ENCODE measurements at places on chromosomes 4 and X. TPM values are rescaled to one million over a fixed set of nuclear protein-coding genes. Genes with fewer than 3 reads are reported as not detected.

DNA sequence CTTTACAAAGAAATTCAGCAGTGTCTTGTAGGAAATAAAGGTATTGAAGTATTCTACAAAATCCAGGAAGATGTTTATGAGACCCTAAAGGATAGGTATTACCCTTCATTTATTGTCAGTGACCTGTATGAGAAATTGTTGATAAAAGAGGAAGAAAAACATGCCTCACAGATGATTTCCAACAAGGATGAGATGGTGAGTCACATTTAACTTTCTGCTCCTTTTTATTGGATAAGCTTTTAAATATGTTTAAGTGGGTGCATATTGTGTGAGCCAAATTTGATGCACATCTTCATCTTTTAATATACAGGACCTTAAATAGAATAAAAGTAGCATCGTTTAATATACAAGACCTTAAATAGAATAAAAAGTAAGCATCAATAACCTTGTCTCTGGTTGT is 72.1 kb downstream of the LRP2BP start:
- no peak for DNase-seq

- DNase-seq: no peak
Observed at GRCh38 chr4:183438458-183439113, 5.8 kb upstream of the CDKN2AIP start.

FAAH2 gene
- total RNA-seq: 15.5 TPM

DNA sequence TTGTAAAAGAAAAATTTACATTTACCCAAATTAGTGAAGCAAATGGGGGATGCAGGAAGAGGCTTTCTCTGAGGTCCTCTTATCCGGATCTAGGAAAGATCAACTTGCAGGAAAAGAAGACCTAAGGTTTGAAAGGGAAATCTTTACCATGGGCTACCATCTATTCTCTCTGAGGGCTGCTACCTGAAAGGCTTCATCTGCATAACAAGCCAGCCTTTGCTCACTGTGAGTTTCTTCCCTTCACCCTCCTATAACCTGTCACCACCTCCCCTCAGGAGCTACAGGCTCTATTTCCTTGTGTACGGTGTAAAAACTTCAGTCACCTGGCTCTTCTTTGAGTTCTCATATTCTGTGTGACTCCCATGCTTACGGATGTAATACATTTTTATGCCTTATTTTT is 118.6 kb upstream of the BEND4 start:
- DNase-seq: no peak

DNA sequence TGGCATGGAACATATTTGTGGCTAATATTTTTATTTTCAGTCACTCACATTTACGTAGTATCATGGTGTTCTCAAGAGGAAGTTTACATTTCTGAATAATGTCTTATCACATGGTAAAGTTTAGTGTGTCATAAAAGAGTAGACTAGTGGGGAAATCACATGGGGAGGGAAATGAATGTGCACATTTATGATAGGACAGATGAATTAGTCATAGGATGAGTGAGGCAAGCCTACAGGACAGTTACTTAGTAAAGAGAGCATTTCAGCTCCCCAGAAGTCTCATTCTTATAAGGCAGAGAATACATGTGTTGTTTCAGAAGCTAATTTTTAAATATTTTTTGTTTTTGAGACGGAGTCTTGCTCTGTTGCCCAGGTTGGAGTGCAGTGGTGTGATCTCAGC is 6.2 kb downstream of the GK start:
- DNase-seq: no peak

GRCh38 chr4:151197247-151197646 is 79.7 kb upstream of the PRSS48 start:
- no peak for DNase-seq

TLL1 gene
- total RNA-seq: not detected

- DNase-seq: no peak
Observed at GRCh38 chr4:180486342-180486741, 1756.9 kb upstream of the TENM3 start.

MOSPD2 gene
- total RNA-seq: 9.0 TPM

CPLX1 gene
- total RNA-seq: 0.62 TPM

DNA sequence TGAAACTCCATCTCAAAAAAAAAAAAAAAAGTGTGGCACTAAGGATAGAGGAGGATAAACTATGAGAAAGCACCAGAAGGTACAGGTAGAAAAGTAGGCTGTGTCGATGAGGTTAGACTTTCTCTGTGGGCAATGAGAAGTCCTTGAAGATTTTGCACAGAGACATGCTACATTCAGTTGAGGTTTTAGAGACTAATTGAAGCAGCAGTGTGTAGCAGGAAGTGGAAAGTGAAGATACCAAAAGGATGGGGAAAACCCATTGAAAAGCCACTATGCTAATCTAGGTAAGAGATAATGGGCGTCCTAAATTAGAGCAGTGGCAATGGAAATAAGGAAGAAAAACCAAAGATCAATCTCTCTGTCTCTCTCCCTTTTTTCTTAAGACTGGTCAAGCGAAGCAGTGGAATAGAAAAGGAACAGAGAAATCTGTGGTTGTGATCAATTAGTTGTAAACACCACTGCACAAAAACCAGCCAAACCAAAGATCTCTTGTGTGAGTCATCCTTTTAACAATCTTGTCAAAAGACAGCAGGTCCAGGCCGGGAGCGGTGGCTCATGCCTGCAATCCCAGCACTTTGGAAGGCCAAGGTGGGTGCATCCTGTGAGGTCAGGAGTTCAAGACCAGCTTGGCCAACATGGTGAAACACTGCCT is 3.5 kb downstream of the SPINK2 start:
- no peak for DNase-seq

GRCh38 chr4:23978002-23978401 is 88.2 kb upstream of the PPARGC1A start:
- no peak for DNase-seq

DNA sequence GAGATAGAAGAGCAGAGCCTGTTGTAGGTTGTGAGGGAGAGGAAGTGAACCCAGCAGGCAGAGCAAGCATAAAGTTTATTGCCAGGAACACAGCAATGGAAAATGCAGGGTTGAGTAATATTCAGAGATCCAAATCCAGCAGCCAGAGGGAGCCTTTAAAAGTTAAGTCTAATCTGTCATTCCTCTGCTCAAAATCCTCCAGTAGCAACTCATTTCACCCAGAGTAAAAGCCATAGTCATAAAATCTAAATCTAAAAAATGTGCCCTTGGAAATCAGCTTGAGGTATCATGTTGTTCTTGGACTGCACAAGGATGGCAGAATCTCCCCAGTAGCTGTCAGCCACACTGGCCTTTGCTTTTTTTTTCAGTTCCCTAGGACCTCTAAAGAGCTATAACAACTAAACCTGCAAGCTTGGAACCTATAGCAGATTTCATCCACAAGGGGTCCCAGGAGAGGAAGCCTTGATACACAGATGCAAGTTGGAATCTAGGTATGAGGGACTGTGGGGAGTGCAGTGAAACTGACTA is 62.9 kb upstream of the FRAS1 start:
- DNase-seq: no peak

CCNB3 gene
- 0.07 TPM for total RNA-seq

CYSLTR1 gene
- total RNA-seq: 7.2 TPM

DNA sequence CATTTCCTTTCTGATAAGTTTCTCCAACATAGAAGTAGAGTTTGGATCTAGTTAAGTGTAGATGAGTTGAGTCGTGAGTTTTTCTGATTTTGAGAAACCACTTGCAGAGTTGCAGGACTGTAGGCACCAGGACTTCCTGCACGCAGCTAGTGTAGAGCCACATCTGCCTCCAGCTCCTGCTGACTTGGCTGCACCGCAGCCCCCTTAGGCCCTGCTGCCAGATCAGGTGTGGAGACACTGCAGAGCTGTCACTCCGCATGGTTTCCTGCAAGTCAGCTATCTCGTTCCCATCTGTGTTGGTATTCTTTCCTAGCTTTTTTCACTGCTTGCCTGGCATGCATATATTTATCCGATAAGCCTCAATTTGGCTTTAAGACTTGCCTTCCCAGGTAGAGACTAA is 48.9 kb downstream of the PCDH7 start:
- DNase-seq: no peak

DNA sequence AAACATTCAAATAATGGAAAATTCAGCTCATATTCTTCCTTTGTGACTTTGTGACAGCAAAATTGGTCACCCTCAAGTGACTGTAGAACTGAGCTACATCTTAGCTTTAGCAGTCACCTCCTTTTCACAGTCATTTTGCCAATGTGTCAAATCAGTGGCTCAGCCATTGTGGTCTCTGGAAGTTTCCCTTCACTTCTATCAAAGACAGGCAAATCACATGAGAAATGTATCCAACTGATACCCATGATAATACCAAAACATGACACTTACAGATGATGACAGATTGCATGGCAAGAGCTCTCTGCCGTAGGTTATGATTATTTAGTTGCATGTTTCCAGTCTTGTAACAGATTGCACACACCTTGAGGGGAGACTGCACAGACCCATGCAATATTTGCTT is 549.8 kb upstream of the MAGEB2 start:
- no peak for DNase-seq

ENPEP gene
- 0.25 TPM for total RNA-seq
